ENCODE measurements at places on chromosomes 1 and 21.
A peak's percentile ranks its signal among the peaks of the same experiment; 100 is the strongest.

- no peak for DNase-seq
Observed at GRCh38 chr1:241419986-241420385, 63.0 kb upstream of the RGS7 start.

GRCh38 chr1:15460708-15461095, 4.2 kb downstream of the CELA2A start:
- peak; percentile 15 for DNase-seq

DNA sequence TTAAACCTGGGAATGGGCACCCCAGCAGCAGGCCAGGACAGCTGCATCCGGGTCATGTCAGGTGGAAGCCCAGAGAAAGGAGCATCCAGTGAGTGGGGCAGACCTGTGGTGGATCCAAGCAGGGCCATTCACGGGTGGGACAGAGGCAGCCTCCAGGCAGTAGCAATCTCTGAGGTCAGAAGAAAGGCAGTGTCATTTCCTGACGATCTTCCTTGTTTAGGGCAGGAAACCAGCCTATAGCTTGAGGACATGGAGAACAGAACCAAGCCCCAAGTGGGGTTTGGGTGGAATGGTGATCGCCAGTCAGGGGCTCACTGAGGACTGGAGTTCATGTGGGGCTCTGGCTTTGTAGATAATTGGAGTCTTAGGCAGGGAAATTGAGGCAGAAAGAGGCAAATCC, 209.4 kb downstream of the HIVEP3 start:
- no peak for DNase-seq

GRCh38 chr21:15400905-15401304, 328.9 kb upstream of the USP25 start:
- peak; percentile 52 for DNase-seq

- DNase-seq: no peak
Observed at GRCh38 chr1:225654688-225655508, 2.0 kb upstream of the ENAH start.

- DNase-seq: no peak
Observed at GRCh38 chr1:69320757-69321211, 246.9 kb upstream of the LRRC7 start.

DNA sequence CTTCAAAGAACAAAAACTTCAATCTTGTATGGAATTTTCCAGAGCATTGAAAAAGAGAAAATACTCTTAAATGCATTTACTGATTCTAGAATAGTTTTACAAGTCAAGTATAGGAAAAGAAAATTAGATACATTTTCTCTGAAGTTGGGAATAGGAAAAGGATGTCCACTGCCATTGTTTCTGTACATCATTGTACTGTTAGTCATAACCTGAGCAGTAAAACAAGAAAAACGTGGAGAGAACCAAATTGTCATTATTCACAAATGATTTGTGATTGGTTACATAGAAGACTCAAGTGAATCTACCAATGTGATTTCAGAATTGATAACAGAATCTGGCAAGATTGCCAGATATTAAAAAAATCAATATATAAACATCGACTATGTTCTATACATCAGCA, 27.4 kb downstream of the PRKACB start:
- no peak for DNase-seq

DNA sequence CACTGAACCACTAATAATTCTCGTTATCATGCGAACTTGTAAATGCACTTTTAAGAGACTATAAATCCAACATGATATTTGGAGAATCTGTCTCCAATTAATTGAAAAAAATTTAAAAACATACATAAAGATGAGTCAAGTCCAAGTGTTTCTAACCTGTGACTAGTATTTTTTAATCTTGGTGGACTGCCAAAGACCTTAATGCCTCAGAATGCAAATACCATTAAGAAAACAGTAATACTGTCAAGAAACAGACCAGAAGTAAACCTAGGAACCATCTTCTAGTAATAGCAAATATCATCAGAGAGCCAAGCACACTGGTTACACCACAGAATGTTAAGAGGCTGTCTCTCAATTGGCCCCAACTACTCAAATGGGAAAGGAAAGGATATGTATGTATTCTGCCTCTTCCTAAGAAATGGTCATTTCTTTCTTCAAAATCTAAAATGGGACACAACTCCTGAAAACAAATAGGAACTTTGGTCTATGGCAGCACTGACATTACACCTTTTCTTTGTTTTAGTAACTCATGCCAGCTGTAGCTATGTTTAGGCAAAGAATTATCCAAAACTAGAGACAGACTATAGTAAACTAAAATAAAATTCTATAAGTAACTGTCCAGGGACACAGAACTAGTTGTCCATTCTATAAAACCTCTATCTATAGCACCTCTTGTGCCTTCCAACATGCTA, 15.8 kb downstream of the SCYL3 start:
- no peak for DNase-seq

DNA sequence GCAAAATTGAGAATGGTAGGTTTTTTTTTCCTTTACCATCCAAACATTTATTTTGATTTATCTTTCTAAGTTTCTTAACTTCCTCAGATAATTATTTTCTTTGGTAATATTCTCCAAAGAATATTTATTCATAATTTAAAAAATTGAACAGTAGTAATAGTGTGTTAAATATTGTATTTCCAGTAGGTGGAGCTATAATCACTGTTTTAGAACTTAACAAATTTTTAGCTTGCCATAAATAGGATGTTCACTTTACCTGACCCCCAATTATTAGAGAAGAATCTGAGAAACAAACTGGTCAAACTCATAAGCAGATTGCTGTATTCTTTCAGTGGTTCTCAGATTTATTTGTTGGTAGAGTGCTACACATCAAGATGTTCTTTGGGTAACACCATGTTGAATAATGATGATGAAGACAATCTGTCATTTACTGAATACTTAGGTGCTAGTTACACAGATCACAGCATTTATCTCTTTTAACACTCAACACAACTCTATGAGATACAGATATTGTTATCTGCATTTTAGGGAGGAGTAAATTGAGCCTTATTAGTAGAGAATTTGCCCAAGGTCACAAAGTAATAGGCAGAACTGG, 82.4 kb upstream of the GPR88 start:
- DNase-seq: peak; percentile 25

DNA sequence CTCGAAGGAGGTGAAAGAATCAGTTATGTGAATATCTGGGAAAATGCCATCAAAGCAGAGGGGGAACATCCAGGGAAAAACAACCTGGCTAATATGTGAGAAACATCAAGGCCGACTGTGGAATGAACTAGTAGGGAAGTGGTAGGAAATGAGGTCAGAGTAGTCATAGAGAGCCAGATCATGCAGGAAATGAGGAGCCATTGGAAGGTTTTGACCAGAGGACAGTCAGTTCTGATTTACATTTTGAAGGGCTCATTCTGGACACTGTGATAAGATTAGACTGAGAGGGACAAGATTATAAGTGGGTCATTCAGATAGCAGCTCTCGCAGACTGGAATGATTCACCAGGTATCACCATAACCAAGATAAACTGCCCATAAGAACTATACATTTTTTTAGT, 63.7 kb downstream of the SYT14 start:
- DNase-seq: no peak

DNA sequence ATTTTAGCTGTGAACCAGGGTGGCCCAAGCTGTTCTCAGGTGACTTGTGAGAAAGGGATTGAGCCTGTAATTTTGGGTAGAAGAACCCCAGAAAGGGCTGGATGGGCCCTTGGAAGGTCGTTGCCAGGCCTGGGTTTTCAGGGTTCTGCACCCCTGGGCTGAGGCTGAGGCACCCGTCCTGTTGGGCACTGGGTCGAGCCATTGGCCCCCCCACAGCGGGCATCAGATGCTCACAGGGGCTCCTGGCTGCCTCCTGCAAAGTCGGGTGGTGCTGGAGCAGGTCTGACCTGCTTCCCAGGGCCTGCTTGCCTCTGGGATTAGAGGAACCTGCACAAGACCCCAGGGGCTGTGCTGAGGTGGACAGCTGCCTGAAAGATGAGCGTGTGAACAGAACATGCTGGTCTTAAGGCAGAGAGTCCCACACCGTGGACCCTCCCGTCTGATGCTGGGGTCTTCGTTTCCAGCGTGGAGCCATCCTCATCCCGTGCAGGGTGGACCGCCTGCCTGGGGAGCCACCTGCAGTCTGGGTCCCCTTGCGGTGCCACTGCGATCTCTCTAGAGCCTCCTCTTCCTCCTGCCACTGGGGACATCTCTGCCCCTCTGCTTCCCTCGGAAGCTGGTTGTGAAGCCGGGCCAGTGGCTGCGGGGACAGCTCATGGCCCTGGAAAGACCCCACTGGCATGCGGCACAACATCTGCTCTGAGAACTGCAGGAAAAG, 1.7 kb upstream of the TRPM2 start:
- no peak for DNase-seq

GRCh38 chr1:160136926-160137200, 14.5 kb upstream of the ATP1A4 start:
- no peak for DNase-seq

- DNase-seq: peak; percentile 94
Observed at GRCh38 chr1:180291004-180291403, 60.9 kb downstream of the LHX4 start.

- DNase-seq: peak; percentile 81
Observed at GRCh38 chr1:235415008-235415904, 48.0 kb downstream of the TBCE start.

GRCh38 chr21:31014891-31015290, 23.4 kb downstream of the KRTAP19-8 start:
- no peak for DNase-seq

- no peak for DNase-seq
Observed at GRCh38 chr1:246195296-246195695, 311.8 kb downstream of the SMYD3 start.

DNA sequence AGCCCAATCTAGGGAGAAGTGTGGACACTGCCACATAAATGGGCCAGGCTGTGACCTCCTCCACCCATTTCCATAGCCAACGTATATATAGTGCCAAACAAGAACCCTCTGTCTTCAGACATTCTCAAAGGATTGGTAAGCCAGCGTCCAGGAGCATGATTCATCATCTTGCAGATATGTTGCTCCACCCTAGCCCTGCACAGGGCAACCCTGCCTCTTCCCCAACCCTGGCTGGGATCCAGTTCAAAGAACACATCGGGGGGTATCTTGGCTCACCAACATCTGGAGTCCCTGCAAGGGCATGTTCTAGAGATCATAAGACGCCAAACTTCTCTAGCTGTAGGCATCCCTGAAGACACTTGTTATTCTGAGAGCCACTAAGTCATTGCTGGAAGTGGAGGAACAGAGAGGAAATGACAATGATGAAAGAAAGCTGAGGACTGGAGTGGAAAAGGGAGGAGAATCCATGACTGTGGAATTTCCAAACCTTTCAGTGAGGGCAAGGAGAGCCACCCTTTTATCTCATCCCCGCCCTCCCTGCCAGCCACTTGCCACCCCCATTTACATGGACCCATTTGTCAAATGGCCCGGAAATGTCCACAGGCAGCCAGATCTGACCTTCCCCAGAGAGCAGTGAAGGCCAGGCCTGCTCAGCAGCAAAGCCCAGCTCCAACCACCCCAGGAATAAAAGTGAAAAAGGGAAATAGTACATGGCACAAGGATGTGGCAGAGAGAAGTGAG, 144.1 kb upstream of the CTTNBP2NL start:
- peak; percentile 12 for DNase-seq

DNA sequence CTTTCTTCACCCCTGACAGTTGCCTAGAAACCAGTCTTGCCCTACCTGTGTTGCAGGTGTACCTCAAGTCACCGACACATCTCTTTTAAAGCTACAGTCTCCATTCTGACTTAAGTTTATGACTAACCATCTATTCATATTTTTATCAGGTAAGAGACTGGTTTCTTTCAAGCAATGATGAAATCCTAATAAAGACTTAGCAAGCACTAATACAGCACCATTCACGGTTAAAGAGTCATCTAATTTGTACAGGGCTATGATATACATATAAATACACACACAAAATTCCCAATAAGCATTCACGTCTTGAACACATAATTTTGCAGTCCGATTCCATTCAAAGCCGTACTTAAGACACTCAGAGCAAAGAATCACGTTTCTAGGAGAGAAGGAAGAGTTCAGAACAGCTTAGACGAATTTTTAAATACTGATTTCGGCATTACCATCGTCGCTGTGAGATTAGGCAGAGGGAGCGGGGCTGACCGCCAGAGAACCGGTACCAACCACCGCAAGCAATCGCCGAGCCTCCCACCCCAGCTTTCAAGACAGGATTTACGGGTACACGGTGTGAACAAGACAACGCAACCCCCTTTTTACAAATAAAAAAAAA, 943 bp downstream of the ERRFI1 start:
- DNase-seq: no peak

GRCh38 chr1:27575840-27576331, 28.1 kb downstream of the AHDC1 start:
- DNase-seq: no peak

DNA sequence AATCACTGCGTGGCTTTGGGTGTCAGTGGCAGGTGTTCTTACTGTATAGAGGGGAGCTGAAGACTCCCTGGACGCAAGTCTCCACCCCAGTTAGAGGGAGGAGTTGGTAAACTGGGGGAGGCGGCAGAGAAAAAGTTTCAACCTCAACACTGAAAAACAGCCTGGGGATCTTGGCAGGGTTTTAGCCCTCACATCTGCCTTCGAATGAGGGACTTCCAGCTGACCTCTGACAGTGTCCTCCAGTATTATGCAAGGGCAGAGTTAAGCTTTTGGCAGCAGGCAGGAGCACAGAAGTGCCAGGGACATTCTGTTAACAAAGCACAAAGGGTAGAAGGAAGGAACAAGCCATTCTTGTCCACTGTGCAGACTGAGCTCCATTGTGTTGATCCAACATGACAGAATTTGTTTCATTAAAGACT, 41.2 kb upstream of the RAB4A start:
- no peak for DNase-seq

GRCh38 chr1:149936992-149937705, 470 bp upstream of the MTMR11 start:
- DNase-seq: peak; percentile 80

GRCh38 chr1:116556289-116557006, 14.4 kb downstream of the CD58 start:
- peak; percentile 94 for DNase-seq

DNA sequence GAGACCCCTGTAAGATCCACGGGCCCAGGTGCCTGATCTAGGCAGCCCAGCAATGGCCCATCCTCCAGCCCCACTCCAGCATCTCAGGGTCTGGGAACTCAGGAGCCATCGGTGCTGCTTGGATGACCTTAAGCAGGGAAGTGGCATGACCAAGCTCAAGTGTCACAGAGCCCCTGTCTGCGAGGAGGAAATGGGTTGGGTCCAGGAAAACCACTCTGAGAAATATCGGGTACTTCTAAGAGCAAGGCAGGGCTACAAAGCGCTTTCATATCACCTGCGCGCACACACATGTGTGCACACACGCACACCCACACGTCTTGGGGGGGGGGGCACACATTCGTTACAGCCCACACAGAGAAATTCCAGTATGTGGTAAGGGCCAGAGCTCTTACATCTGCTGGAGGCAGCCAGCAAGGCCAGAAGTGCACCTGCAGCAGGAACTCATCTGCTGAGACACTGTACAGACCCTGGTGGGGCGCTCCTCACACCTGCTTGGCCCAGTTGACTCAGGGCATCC, 32.6 kb upstream of the SPOCD1 start:
- DNase-seq: no peak

- DNase-seq: no peak
Observed at GRCh38 chr1:71492298-71493041, 411.6 kb upstream of the ZRANB2 start.

DNA sequence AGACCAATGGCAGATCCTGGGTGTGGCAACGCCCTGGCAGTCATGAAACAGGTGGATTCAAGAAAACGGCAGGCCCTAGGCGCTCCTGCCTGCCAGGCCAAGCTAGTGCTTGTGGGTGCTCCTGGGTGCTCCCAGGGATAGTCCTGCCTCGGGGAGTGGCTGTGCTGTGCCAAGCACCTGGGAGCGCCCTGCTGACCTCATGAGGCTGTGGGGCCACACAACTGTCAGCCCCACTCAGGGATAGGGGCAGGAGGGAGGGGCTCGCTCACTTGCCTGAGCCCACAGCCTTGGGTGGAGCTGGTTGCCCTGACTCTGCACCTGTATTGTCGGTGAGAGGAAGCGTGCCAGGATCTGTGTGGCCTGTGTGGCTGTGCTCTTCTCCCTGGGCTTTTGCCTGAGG, 9.4 kb downstream of the SNAP47 start:
- DNase-seq: no peak
